ENCODE measurements at places on chromosomes 2 and 18.

DNA sequence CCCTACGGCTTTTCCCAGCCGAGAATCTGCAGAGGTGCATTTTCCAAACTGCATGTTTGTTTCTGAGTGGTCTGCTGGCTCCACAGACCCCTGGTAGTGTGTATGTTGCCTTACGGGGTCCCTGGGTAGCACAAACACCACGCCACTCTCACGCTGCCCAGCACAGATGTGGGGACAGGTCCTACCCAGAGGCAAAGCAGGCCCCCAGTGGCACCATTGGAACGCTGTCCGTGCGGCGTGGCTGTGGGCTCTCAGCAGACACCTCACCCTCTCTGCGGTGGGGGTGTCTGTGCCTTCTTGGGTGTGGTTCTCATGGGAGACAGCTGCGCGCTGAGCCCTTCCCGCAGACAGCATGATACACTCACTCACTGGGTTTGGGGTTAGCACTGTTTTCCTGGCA is 137.4 kb downstream of the NFATC1 start:
- DNase-seq = no peak

GRCh38 chr2:237689336-237690131 is 62.1 kb downstream of the LRRFIP1 start:
- no peak for DNase-seq

GRCh38 chr2:193988784-193989183 is 1668.2 kb upstream of the SLC39A10 start:
- no peak for DNase-seq

DNA sequence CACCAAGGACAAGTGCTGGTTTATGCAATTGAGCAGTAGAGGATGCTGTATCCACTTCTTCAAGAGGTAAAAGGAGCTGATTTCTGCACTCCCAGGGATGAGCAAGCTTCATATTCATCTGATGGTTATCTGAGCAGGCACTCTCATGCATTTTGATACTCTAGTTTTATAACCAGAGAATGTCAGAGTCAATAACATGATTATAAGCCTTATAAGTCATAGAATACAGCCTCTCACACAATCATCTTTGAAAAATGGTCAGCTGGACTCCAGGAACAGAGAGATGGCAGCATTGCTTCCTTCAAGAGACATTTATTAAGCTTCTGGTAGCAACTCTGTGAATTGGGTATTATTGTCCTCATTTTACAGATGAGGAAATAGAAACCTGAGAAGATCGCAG is 167.1 kb downstream of the SLC8A1 start:
- no peak for DNase-seq

- no peak for DNase-seq
These were observed 96.2 kb upstream of the EPAS1 start for GRCh38 chr2:46200861-46201605.

DNA sequence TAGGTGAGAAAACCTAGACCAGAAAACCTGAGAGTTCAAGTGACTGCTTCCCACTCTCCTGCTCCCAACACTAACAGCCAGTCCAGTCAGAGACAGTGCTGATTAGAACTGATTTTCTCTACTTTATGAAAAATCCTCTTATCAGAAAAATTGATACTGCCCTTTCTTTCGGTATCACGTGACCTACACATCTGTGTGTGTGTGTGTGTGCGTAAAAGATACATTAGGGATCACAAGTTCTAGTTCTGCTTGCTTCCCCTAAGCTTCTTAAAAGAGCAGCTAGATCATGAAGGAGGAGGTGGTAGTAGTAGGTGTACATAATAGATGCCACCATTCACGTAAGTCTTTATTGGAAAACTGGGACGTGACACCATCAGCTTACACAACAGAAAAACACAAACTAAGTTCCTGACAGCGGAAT is 1.5 kb downstream of the ARL5A start:
- DNase-seq = no peak

DNA sequence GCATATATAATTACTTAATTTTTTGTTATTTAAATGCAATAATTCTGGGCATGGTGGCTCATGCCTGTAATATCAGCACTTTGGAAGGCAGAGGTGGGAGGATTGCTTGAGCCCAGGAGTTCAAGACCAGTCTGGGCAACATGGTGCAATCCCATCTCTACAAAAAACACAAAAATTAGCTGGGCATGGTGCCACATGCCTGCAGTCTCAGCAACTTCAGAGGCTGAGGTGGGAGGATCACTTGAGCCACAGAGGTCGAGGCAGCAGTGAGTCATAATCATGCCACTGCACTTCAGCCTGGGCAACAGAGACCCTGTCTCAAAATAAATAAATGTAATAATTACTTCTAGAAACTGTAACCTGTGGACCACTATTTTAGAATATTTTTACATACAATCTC is 21.5 kb upstream of the TMEM87B start:
- peak; percentile 37 for DNase-seq

DNA sequence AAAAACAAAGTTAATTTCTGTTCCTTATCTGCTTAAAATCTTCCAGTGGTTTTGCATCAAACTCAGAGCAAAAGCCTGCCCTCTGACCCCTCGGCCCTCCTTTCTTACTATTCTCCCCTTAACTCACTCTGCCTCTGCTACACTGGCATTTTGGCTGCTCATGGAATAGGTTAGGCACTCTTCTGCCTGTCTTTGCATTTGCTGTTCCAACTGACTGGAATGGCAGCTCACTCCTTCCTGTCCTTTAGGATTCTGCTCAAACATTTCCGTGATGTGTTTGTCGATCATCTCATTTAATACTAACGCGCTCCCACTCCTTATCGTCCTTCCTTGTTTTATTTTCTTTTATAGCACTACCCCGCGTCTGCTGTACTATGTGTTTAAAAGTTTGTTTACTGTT is 815 bp downstream of the CEBPZ start:
- no peak for DNase-seq

GRCh38 chr18:66550366-66550765 is 53.5 kb downstream of the CDH19 start:
- no peak for DNase-seq

GRCh38 chr2:226495466-226496272 is 304.0 kb downstream of the IRS1 start:
- no peak for DNase-seq

DNA sequence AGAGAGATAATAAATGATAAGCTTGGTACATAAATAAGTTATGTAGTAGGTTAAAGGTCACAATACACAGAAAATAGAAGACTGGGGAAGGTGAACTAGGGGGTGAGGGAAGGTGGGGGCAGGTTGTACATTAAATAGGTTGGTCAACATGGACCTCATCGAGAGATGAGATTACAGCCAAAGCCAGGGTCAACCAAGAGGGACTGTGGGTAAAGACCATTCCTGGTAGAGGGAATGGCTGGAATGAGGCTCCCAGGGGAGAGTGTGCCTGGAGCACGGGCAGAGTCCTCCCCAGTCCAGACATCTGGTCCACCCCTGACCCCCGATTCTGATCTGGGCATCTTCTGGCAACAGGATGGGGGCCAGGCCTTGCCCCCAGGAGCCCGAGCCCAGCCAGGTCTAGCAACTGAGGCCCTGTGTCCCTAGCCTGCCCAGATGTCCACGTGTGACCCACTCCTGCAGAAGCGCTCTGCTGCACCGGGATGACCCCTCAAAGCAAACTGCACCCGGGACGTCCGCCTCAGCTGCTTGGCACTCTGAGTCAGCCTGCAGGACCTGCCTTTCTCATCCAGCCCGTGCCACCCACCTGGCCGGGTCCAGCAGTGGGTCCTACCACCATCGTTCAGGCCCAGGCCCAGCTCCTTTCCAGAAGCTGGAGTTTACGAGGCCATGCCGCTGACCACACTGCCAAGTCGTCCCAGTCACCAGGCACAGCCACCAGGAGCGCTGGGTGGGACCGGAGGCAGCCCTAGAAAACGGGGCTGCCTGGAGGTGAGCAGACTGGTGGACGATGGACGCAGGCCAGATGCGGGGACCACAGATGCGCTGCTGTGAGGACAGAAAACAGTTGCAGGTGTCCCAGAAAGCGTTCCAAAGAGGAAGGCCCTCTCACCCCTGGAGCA is 56.2 kb upstream of the ID2 start:
- DNase-seq = no peak

DNA sequence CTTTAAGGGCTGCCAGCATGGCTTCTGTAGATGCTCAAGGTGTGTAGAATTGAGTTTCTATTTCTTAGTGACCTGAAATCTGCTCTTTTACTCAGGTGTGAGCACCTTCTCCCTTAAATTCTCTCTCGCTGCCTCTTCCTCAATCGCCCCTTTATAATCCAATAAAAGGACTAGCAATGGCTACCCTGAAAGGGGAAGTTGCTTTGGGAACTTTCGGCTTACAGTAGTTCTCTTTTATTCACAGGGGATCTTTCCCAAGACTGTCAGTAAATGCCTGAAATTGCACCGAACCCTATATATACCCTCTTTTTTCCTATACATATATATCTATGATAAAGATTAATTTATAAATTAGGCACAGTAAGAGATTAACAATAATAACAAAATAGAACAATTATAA is 121.8 kb downstream of the ACTR3 start:
- no peak for DNase-seq
